ENCODE measurements at places on chromosomes 12 and 14. TPM values are rescaled to one million over a fixed set of nuclear protein-coding genes. Genes with fewer than 3 reads are reported as not detected.

The ANKS1B gene
- 0.26 TPM for total RNA-seq

The ANO4 gene
- total RNA-seq: 1.5 TPM

The RACGAP1 gene
- 8.8 TPM for total RNA-seq

The STAC3 gene
- 0.34 TPM for total RNA-seq

The LALBA gene
- total RNA-seq: not detected

The RNF212B gene
- total RNA-seq: not detected
